ENCODE measurements at places on chromosomes 4 and X.

DNA sequence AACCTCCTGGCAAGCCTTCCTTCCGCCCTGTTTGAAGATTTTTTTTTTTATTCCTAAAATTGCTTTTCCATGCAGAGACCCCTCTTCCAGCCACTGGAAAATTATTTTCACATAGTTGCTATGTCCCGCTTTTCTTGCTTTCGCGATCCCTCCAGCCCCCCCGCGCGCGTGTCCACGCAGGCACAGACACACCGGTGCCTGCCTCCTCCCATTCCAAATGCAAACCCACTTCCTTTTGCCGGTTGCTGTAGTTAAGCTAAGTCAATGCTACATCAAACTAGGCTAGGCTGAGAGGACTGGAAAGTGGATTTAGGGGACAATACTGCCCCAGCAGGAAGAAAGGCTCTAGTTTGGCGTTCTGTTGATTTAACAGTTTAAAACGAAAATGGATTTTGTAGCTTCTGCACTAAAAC lies 111.0 kb downstream of the DHX15 start:
- DNase-seq: peak; percentile 53

GRCh38 chr4:182806259-182807252 lies 110.6 kb downstream of the DCTD start:
- peak; percentile 76 for DNase-seq

DNA sequence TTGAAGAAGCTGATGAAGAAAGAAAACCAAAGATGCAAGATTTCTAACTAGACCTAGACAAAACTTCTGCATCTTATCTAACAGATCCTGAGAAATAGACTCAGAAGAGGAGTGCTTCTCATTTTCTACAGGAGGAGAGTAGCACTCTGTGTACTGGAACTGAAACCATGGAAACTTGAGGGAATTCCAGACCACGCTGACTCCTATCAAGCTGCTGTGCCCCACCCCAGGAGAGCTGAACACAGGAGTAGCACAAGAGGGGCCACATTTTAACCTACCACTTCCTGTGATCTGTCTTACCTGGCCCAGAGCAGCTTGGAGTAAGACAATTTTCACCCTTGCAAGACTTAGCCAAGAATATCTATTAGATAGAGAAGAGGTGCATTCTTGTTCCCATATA lies 248.9 kb downstream of the SCFD2 start:
- DNase-seq: no peak

- no peak for DNase-seq
Measured at GRCh38 chrX:101337776-101338271, 10.7 kb downstream of the TIMM8A start.

- no peak for DNase-seq
Measured at GRCh38 chr4:175806727-175807126, 5.3 kb downstream of the GPM6A start.

DNA sequence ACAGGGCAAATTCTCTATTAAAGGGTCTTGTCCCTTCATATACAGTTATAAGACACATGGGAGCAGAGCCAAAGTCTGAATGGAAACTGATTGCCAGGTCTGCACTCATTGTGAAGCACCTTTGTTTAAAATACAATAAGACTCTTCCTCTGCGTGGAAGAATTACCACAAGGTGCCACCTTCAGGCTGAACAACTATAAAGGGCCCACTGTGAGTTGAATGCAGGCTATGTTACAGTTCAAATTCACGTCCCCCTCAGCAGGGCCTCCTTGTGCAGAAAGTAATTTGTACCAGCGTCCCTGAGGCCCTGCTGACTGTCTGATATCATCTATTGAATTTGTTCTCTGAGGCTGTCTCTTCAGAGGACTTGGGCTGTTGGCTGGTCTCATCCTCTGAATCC lies 225.8 kb upstream of the TEX13C start:
- DNase-seq: no peak

DNA sequence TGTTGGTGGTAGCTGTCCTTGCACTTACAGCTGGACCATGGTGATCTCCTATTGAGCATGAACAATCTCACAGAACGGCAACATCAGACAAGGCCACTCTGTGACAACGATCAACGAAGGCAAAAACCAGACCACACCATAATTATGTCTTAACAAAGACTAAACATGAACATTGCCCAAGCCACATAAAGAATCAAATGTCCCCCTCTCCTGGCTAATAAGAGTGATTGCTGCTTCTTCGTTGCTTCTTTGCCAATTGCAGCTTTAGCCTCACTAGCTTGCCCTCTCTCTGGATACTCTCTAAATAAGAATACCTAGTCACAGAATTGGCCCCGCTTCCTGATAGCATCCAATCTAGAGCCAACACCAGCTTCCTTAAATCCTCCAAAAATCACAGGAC lies 41.5 kb upstream of the PGRMC1 start:
- DNase-seq: no peak

DNA sequence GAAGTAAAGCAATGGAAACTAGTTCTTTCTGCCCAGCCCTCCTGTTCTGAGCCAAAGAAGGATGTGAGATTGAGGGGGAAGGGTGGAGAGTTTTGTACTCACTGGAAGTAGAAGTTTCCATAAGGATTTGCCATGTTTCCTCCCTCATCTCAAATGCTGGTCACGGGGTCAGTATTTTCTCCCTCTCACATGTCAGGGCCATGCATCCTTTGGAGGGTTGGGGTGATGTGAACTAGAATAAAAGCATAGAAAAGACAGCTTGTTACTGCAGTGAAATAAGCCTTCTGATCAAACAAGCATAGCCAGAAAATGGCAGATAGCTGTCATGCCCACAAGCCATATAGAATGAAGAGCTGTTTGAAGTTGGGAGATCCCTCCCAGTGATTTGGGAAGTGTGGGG lies 79.7 kb downstream of the KIT start:
- no peak for DNase-seq

DNA sequence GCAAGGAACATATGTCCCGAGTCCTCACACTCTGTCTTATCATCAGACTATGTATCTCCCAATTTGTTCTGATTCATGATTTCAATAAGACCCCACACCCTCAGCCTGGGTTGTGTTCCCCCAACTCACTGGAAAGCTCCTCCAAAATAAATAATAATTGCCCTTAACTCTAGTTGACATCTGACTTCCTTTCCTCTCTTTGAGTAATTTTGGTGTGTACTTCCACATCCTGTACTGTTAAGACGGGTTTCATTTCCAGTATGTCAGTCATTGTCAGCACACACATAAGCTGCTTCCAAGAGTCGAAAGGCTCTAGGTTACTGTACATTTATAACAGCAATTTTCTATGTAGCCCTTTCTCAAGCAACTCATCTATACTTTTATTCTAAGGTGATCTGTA lies 52.2 kb upstream of the C1QTNF7 start:
- DNase-seq: no peak

DNA sequence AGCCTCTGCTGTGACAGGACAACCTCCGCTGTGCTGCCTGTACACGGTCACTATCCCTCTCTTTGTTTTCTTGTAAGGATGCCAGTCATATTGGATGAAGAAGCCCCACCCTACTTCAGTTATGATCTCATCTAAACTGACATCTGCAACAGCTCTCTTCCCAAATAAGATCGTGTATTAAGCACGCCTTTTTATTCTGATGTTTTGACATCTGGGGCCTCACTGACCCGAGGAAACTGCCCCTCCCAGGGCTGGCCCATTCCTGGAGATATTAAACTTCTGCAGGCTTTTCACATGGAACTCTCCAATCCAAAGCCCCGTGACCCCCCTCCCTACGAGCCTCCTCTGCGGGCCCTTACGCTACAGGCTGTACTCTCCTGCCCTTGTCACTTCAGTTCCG lies 232.0 kb downstream of the ARHGAP10 start:
- DNase-seq: no peak

DNA sequence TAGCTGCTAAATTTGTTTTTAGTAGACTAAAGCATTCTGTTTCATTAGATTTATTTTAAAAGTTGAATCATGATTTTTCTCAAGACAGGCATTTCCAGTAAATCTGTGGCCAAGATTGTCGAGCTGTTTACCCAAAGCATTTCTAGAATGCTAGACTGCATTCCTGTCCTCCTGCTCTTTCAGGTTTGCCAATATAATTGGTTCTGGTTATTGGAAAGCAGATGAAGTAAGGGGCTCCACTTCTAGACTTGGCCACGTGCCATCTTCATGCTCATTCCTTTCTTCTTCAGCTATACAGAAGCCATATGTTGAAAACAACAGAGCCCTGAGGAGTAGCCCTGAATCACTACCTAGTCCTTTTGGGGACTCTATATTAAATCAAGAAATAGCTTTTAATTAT lies 62.5 kb downstream of the PGRMC2 start:
- DNase-seq: no peak

GRCh38 chr4:174152717-174153466 lies 130.6 kb downstream of the FBXO8 start:
- DNase-seq: no peak

GRCh38 chrX:34654696-34655490 lies 2.2 kb downstream of the TMEM47 start:
- no peak for DNase-seq

DNA sequence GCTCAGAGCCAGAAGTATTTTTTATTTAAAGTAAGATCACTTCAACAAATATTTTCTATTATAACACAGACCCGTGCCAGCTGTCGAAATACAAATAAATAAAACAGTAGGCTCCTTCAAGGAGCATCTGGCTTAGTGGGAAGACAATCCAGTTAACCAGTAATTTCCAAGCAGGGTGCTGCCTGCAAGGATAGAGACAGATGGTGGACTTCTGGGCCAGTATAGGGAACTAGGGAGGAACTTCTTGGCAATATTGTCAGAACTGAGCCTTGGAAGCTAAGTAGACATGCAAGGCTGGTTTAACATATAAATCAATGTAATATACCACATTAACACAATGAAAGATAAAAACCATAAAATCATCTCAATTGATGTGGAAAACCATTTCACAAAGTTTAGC lies 17.0 kb upstream of the MTMR1 start:
- DNase-seq: no peak

GRCh38 chr4:39548425-39549067 lies 21.3 kb upstream of the UGDH start:
- no peak for DNase-seq

DNA sequence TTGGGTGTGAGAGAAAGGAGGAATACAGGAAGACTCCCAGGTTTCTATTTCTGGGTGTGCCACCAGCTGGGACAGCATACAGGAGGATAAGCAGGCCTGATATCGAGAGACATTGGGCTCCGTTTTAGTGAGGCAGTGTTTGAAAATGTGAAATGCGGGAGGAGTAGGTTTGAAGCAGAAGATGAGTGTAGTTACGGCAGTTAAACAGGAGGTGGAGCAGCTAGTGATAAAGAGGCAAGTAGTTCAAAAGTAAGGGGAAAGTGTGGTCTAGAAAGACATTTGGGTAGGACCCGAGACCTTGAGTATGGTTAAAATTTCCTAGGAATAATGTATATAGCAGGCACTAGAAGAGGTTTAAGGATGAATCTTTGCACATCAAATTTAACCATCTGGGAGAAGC lies 42.4 kb downstream of the DCUN1D4 start:
- no peak for DNase-seq

DNA sequence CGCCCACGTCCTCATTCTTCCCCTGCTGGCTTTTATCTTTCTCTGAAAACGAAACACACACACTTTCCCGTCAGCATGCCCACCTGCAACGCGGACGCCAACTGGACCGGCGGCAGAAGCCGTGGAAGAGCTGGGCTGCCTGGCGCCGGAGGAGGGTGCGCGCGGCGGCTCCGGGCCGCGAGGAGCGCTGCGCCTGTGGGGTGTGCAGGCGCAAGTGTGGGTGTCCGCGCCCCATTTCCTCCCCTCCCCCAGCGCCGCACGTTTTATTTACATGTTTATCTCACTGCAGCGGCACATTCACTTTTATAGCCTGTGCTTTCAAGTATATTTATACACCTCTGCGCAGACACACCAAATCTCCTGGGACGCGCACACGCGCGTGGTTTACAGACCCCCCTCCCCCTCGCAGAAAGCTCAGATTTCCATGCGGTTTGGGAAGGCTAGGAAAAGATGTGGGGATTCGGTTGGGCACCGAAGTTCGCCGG lies 1.5 kb downstream of the PITX2 start:
- no peak for DNase-seq

GRCh38 chr4:105714071-105714521 lies 5.5 kb downstream of the GSTCD start:
- no peak for DNase-seq

- no peak for DNase-seq
Measured at GRCh38 chr4:41178372-41179370, 35.7 kb downstream of the APBB2 start.

All from thyroid gland (tissue), 4 donors.